GM23248 (cell line): ENCODE measurements at places on chromosomes 16 and 17.
A peak's percentile ranks its signal among the peaks of the same experiment; 100 is the strongest.

DNA sequence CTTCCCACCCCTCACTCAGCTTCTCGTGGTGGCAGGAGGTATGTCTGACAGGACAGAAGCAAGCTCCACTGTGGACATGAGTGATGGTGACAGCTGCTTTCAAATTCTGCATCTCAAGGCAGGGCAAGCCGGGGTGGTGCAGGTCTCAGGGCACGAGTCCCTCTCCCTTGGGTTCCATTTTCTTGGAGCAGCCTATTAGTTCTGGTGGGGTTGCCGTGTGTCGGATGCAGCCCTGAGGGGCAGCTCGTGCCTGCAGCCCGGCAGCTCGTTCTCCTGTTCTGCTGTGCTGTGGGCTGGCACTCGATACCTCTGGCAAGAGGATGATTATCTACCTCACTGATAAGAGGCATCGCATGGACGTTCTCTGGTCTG is 16.5 kb upstream of the CLEC18C start:
- no peak for DNase-seq

- DNase-seq = peak; percentile 95
Observed at GRCh38 chr16:89431158-89431584, 59.2 kb downstream of the ANKRD11 start.

- peak; percentile 70 for DNase-seq
Observed at GRCh38 chr17:34269969-34270368, at the start of gene CCL7. Gene CCL7 (plus strand): TSS chr17:34270221. CDS start chr17:34270291, 70 bp downstream.

DNA sequence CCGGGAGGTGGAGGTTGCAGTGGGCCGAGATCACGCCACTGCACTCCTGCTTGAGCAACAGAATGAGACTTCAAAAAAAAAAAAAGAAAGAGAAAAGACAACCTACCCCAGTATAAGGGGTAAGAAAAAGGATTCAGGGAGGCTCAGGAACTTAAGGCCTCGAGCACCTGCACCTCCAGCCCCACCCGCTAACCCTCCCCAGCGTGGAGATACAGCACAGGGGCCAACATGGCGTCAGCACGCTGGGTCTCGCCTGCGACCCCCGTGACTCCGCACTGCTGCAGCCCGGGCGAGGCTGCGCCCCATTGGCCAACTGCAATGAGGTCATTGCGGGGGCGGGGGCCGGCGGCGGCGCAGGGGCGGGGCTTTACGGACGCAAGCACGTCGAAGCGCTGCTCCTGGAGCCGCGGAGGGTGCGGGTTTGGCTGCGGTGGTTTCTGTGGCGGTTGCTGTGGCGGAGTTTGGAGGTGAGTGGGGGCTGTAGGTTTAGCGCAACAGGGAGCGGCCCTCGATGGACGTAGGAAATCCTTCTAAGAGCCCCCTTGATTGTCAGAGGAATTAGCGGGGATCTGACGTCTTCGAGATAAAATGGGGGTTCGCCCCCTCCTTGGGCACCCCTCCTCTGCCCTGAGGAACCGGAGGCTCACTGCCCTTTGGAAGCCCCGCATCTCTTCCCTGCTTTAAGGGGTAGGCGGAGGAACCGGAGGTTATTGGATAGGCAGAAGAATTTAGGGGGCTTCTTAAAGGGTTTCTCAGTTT is at the start of gene ATP6V0A1:
ATP6V0A1 (plus strand) TSS at position 382 of the 759 bp plus-strand sequence. CDS start 2,017 bp downstream, outside the sequence.
- DNase-seq = peak; percentile 93

GRCh38 chr16:19555938-19556771 is 652 bp downstream of the VPS35L start:
- peak; percentile 49 for DNase-seq

DNA sequence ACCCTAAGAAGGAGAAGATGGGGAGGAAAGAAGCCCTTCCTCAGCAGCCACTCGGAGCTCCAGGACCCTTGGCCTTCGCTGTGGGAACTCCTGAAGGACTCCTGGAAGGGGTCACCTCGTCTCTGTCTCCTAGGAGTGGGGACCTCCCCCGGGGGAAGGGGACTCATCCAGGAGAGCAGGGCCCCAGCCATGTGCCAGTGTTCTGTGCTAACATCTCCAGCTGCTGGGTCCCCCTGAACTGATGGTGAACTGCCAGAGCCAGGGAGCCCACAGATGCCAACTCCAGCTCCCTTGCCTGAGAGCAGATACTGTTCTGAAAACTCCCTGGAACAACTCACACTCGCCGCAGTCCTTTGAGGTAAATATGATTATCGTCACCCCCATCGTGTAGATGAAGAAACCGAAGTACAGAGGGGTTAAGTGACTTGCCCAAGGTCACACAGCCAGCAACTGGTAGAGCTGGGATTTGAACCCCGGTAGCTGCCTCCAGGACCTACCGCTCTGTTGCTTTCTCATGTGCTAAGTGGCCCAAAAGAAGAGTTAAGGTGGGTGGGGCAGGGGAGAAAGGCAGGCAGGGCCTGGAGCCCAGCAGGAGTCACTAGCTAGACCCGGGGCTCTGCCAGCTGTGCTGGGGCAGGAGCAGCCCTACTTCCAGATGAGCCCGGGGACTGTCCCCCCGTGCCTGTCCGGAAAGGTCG is 10.5 kb downstream of the TIMM22 start:
- DNase-seq = no peak

- DNase-seq = no peak
Observed at GRCh38 chr17:80183581-80184422, 14.0 kb downstream of the CARD14 start.

DNA sequence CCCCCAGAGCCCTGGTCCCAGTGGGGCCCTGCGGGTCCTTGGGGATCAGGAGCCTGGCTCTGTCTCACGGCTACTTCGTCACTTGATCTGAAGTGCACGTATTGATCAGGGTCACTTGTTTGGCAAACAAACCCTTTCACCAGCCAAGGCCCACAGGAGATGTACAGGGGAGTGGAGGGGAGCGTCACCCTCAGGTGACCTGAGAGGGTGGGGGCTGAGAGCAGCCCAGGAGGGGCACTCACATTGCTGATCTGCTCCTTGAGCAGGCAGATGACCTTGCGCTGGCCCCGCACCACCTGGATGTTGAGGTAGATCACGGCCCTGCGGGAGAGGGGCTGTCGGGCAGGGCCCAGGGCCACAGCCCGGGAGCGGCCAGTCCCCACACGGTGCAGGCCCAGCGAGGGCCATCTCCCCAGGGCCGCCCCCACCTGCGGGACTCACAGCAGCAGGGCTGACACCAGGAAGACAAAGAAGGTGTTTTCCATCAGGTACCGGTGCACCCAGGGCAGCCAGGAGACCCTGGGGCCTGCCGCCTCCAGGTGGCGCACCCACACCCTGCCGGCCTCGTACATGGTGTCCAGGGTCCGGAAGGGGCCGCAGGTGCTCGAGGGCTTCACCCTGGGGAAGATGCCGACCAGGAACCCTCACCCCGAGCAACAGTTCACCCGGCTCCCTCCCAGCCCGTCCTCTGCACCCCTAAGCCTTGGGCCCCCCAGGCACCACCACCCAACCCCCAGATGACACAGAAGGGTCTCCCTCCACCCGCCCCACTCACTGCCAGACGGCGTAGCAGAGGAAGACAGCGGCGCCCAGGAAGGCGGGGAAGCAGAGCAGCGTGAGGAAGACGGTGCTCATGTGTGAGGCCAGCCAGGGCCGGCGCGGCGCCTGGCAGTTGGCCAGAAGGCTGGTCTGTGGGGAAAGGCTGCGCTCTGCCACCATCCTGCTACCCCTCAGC is 11.3 kb downstream of the TMC6 start:
- DNase-seq = no peak

DNA sequence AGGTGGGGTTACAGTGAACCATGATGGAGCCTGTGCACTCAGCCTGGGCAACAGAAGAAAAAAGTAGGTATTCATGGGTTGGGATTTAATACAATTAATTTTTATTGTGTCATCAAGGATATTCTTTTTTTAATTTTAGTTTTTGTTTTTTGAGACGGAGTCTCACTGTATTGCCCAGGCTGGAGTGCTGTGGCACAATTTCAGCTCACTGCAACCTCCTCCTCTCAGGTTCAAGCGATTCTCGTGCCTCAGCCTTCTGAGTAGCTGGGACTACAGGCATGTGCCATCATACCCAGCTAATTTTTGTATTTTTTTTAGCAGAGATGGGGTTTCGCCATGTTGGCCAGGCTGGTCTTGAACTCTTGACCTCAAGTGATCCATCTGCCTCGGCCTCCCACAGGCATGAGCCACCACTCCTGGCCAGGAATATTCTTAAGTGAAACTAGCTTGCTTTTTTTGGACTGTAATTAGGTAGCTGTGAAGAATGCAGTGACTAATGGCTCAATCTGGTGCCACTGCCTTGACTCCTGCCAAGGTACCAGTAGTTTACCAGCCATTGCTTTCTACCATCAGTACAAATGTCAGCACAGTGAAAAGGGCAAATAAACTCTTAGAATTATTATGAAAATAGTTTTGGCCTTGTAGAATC is 4.8 kb downstream of the PPM1D start:
- DNase-seq = peak; percentile 89
